Umbilical cord (tissue), 2 donors: ENCODE measurements at places on chromosomes 2 and 18. TPM values are rescaled to one million over a fixed set of nuclear protein-coding genes. Genes with fewer than 3 reads are reported as not detected.

Gene ZNF385B
- total RNA-seq = 0.72 TPM

GRCh38 chr18:75377926-75378325 lies 49.6 kb downstream of the SMIM21 start:
- no peak for DNase-seq

GRCh38 chr2:187453078-187453641 lies 5.1 kb upstream of the CALCRL start:
- DNase-seq = peak; percentile 39

DNA sequence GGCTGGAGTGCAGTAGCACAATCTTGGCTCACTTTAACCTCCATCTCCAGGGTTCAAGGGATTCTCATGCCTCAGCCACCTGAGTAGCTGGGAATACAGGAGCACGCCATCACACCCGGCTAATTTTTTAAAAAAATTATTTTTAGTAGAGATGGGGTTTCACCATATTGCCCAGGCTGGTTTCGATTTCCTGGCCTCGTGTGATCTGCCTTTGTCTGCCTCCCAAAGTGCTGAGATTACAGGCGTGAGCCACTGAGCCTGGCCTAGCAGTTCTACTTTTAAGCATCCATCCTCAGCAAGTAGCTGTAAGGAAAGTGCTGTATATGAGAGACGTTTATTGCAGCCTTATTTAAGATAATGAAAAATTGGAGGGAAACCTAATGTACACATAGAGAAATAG lies 79.7 kb downstream of the ZDBF2 start:
- no peak for DNase-seq

- DNase-seq = no peak
Measured at GRCh38 chr2:235095569-235095968, 143.8 kb downstream of the SH3BP4 start.

- DNase-seq = no peak
Measured at GRCh38 chr2:196384729-196385128, 213.4 kb upstream of the STK17B start.

DNA sequence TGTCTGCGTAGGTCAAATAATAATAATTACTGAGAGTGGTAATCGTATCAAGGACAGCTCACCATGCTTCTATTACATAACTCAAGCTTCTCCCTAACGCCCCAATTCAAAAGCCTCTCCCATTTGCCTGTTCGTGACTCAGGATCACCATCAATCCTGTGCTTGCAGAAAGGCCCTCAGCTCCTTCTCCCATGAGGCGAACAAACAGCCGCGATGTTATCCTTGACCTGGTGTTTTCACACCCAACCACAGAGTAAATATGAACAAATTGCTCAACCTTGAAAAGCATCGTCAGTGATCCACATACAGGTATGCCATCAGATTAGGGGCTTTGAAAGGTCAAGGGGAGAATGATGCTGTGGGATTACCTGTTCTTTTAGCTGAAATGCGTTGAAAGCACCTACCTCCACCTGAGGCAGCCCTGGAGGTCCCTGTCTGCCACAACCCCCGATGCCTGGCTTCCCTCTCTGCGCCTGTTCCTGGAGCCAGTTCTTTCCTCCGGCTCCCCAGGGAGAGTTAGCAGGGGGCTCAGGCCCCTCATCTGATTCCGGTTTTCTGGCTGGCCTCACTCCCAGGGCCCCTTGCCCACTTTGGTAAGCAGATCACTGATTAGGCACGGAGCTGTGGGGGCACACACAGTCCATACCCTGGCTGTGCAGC lies 39.1 kb upstream of the ODC1 start:
- DNase-seq = no peak
